ENCODE measurements at places on chromosomes 7 and 10. TPM values are rescaled to one million over a fixed set of nuclear protein-coding genes. Genes with fewer than 3 reads are reported as not detected.

Gene OR6B1
- not detected for total RNA-seq

Gene ASIC3
- 2.2 TPM for total RNA-seq

DNA sequence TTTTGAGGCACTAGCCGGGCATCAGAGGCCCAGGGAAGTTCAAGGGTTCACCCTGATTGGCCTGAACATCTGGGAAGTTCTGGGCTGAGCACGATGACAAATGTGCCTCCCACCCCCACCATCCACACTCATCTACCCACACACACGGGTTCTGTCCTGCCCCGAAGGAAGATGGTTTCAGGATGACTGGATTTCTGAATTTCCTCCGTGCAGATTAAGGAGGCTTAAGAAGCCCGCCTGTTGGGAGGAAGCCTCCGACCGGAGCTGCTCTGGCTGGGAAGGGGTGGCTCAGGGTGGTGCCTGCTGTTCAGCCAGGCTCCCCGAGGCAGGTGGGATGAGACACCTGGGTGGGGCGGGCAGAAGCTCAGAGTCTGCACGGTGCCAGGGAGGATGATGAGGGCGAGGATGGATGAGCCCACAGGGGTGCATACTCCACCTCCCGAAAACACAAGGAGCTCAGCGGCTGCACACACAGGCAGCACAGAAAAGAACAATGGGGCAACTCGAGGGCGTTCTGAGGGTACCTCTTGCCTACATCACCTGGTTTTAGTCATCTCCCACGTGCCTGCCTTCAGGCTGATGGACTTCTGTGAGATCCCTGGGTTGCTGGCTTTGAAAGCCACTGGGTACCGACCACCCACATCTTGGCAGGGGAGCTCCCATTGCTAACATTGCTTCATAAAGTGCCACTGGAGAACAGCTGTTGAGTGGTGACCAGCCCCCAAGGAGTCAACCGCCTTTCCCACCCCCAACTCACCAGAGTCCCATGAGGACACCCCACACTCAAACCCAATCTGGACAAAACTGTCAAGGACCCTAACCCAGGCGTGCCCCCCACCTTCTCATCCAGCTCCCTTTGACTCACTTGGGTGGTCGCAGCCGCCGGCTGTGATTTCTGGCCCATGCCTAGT is 41.2 kb downstream of the CALML3 start:
- DNase-seq = peak; percentile 36

GRCh38 chr7:151565541-151565940 is 45.8 kb upstream of the RHEB start:
- DNase-seq = no peak

- DNase-seq = no peak
Measured at GRCh38 chr10:95097805-95098204, 28.5 kb upstream of the CYP2C8 start.
